ENCODE measurements at places on chromosomes 5 and 9.

DNA sequence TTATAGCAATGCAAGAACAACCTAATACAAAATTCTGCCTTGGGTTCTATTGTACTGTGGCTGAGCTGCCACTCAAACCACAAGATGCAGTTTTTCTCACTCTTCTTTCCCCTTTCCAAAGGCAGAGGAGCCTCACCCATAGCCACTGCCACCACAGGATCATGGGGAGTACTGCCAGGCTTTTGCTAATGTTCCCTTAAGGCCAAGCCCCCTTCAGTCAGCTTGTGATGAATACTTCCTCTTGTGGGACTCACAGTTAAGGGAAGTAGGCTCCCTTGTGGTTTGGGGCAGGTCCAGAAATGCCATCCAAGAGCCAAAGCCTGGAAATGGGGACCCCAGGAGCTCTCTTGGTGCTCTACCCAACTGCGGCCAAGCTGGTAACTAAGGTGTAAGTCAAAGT lies 258.7 kb downstream of the SPATA31D1 start:
- DNase-seq = no peak

- no peak for DNase-seq
Measured at GRCh38 chr9:37996819-37997217, 72.2 kb downstream of the SHB start.

DNA sequence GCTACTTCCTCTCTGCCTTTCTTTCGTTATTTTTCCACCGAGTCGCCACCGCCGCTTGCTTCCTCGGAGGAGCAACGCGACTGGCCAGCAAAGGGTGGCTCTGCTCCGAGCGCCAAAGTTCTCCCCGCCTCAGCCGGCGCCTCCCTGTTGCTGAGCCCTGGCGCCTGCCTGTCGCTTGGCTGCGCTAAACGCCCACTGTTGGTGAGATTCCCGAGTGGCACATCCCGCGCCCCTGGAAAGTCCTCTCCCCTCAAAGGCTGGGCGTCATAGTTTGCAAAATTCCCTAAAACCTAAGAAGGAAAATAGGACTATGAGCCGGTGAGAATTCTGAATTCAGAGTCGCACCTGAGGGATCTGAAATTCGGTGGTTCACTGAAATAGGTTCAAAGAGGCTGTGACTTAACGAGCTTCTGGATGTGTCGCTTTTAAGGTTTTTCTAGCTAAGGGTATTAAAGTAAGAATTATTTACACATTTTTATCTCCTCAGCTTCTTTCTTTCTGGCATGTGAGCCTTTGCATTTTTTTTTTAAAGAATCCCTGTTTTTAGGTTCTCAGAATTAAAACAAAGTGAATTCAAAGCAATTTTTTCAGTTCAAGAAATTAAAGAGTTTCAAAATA lies at the start of gene GRIN3A:
Gene GRIN3A, minus strand, starts transcription at position 82 of the 618 bp plus-strand sequence. CDS start 668 bp downstream, outside the sequence.
- no peak for DNase-seq

DNA sequence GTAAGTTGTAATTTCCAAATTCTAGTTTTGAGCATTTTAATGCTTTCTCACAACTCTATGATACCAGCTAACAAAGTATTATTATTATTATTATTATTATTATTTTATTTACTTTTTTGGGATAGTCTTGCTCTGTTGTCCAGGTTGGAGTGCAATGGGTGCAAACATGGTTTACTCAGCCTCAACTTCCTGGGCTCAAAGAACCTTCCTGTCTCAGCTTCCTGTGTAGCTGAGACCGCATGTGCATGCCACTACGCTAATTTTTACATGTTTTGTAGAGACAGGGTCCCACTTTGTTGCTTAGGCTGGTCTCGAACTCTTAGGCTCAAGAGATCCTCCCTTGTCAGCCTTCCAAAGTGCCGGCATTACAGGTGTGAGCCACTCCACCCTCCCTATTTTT lies 27.0 kb downstream of the LRRC70 start:
- no peak for DNase-seq

DNA sequence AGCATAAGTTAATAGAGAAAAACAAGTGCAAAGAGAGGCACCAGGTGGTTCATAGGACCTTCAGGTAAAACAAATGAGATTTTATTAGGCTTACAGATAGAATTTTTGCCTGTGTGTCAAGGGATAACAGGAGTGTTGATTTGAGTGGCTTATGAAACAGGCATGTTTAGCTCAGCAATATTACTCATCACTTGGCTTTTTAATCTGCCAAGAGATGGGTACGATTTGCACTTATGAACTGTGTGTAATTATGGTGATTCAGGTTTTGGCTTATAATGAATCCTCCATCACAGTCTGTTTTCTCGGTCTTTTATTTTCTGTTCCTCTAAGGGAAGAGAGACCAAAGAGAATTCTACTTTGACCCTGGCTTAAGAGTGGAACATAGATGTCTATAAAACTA lies 199.3 kb downstream of the DMRTA1 start:
- DNase-seq = no peak

DNA sequence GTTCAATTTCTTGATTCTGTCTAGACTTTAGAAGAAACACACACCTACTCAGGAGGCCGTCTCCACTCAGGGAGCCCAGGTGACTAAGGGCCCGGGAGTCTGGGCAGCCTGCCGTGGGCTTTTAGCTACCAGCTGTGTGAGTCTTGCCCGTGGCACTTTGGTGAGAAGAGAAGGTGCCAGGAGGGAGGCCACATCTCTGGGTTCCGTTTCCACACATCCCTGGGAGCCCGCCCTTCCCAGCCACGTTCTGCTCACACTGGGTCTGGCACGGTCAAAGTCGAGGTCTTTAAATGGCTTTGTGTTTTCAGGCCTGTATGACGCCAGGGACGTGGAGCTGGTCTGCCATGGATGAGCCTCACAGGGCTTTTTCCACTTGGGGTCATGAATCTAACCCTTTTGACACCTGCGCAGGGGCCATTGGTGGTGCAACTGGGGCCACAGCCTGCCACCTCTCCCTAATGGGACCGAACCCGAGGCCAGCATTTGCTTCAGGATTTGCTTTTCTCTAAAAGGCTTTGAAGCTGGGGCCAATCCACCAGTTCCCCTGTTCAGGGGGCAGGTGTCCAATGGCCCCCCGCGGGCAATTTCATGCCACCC lies 17.2 kb upstream of the FCN2 start:
- no peak for DNase-seq

- no peak for DNase-seq
Measured at GRCh38 chr5:862367-863243, 11.8 kb upstream of the ZDHHC11 start.

DNA sequence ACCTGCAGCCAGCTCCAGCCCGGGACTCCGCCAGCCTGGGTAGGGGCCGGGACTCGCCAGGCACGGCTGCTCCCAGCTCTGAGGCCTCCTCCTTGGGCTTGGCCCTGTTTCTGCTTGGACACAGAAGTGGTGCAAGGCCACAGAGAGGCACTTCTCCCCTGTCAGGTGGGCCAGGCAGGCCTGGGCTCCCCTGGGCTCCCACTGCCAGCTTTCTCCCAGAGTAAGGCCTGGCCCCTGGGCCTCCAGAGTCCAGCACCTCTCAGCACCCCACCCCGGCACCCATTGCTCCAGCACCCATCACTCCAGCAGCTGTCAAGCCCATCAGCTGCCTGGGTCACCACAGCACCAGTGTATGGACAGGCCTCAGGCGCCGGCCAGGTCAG lies 71.1 kb upstream of the LRRTM2 start:
- no peak for DNase-seq

DNA sequence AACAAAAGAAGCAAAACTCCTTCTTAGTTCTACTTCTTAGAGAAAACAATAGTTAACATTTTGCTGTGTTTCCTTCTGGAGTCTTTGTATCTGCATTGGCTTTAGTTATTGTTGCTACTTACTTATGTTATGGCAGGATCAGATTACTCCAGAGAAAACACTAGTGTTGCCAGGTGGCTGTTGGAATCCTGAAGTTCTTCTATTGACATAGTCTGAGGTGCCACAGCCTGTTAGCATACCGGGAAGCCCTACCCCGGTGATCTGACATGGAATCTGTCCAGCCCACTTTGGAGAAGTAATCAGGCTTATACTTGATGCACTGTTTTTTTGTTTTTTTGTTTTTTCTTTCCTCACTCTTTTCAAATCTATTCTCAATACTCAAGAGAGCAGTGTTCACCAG lies 68.5 kb upstream of the CEP78 start:
- no peak for DNase-seq

DNA sequence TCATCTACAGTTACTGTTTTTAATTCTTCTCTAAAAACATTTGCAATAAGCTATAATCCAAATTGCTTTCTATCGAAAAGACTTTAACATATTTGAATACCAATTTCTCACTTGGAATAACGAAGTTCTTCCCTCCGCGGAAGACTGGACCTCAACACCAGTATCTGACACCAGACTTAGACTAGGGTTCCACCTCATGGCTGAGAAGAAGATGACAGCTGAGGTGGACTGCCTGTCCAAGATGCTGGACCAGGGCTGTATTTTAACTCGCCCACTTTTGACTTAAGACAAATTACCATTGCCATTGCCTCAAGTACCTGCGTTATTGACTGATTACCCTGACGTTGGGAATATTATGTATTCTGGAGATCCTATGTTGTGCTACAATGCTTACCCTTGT lies 34.1 kb downstream of the ZMAT2 start:
- no peak for DNase-seq

DNA sequence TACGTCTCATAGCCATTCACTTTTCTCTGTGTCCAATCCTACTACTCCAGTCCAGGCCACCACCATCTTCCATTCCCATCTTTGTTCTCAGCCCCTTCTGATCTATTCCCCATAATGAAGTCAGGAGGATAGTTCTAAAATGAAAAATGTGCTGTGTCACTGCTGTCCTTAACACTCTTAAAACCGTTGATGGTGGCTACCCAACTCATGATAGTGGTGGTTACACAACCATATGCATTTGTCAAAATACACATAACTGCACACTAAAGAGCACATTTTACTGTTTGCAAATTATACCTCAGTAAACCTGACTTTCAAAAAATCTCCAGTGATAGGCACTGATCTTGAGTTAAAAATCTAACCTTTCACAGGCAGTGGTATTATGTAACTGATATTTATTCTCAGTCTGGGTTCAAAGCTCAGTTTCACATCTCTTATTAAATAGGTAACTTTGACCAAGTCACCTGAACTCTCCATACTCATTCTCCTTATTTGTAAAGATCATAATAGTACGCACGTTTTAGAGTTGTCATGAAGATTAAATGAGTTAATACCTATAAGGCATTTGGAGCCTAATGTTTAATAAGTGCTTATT lies 24.6 kb upstream of the ADRB2 start:
- DNase-seq = no peak

GRCh38 chr5:34715711-34716110 lies 59.6 kb downstream of the RAI14 start:
- no peak for DNase-seq

GRCh38 chr9:128945798-128946501 lies 1.5 kb downstream of the DOLK start:
- DNase-seq = no peak

- DNase-seq = no peak
Measured at GRCh38 chr9:104746798-104747197, 685 bp upstream of the NIPSNAP3A start.

Measured in HS-27A (cell line).